ENCODE measurements at places on chromosomes 6 and 20.

DNA sequence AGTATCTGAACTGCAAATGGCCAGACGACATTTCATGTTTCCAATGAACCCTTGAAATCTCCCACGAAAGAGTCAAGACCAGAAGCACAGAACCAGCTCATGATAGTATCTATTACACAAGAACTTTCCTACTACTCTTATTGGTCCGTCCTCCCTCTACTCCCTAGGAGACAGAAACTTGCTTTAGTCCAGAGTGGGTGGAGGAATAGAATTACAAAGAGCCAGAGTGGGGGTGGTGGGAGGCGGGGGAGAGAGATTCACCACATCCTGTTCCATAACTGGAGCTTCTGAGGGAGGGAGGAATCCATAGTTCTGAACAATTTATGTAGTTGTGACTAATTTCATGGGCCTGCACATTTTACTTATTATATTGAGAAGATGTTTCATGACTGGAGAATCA is 18.5 kb upstream of the WFDC10A start:
- no peak for DNase-seq

GRCh38 chr6:35328108-35328723 is 14.1 kb upstream of the PPARD start:
- DNase-seq = no peak

DNA sequence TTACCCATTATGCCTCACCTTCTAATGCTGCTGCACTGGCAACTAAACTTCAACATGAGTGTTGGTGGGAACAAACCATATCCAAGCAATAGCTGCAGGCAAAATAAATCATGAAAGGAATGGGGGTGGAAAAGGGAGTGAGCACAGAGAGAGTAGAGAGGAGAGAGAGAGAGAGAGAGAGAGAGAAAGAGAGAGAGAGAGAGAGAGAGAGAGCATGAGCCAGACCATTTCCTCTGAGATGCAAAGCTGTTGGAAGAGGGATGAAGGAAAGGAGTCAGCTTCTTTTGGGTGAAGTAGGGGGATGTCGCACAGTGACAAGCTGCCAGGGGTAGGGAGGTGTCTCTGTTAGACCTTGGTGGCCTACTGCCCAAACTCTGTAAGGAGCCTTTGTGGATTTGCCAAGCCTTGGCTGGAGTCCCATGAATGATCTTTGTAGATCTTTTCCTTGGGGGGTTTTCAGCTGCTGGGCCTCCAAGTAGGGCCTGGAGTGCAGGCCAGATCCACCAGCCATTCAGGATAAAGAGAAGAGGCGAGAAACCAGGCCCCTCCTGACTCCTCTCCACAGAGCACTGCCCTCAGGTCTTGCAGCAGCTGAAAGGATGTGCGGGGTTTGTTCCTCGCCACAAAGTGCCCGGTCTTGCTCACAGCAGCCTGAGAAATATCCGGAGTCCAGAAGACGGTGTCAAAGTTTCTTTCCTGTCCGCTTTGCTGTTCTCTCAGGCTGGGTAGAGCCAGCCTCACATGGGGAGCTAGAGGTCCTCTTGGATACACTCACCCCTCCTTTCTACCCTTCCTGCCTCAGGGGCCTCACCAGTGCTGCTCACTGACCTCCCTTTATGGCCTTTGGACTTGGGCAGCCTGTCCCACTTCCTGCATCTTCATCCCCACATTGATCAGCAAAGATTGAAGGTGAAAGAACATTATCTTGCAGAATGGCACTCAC is 17.8 kb downstream of the BTBD3 start:
- DNase-seq = no peak

GRCh38 chr20:45269754-45270270 is 15.4 kb upstream of the SLPI start:
- no peak for DNase-seq

GRCh38 chr20:54028276-54029011 is 42.0 kb downstream of the BCAS1 start:
- DNase-seq = no peak

- DNase-seq = no peak
Observed at GRCh38 chr20:64106981-64107735, at the start of gene NPBWR2. Gene NPBWR2, minus strand, starts transcription at chr20:64107565. Its CDS starts 734 bp downstream, at chr20:64106831.

DNA sequence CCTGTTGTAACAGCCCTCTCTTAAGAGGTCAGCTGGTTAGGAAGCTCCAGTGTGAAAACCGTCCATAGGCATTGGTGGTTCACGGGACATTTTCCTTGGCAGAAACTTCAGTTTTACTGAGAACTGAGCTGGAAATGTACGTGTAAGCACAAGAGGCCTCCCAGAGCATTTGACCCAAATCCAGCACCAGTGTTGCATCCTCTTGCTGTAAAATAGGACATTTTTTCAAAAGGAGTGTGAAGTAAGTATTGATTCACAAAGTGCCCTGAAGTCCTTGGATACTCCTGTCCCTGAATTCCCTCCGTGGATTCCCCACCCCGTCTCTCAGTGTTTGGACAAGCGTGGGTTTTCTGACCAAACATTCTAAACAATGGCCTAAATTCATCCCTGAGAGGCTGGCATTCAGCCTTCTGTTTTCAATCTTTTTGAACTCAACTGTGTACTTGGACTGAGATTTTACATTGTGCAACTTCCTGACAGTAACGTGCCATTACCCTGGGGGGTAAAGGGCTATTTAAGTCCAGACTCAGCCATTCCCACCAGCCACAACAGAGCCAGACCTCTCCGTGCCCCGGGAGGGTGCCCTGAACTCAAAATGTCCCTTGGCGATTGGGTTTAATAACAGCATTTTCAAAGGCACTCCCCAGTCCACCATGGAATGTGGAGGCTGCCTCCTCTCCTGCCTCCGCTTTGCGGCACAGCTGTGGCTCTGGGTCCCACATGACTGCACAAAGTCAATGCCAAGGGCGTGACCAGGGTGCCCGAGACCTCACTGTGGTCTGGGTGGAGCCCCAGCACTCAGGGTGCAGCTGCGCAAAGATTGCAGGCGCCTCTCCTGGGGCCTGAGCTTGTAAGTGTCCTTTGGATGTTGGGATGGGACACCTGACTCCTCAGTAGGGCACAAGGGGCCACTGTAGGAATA is 92.7 kb upstream of the AFDN start:
- no peak for DNase-seq

DNA sequence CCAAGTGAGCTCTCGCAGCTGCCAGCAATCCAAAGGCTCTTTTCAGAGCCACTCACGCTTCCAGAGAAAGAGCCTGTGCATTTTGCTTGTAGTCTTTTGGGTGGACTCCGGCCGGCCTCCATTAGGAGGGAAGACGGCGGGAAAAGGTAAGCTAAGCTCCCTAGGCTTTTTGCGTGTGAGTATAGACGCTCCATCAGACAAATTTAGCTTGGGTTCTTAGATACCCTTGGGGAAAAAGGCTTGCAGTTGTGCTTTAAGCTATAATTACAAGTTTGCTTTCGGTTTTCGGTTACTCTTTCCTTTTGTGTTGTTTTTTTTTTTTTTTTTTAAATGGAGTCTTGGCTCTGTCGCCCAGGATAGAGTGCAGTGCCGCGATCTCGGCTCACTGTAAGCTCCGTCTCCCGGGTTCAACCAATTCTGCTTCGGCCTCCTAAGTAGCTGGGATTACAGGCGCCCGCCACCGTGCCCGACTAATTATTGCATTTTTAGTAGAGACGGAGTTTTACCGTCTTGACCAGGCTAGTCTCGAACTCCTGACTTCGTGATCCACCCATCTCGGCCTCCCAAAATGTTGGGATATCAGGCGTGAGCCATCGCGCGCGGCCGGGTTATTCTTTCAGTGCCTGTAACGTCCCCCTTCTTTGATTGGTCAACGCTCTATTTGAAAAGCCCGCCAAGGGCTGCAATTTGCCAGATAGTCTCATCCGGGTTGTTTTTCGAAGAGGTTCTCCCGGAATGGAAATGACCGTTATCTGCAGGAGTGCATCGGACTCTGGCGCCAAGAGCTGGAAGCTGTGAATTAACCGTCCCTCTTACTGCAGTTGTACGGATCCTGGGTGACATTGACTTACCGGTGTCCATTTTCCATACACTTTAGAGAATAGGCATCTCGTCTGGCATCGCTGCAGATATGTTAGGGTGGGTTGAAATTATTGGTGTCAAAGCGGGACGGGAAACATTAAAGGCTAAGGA is 18.1 kb downstream of the OR2B2 start:
- DNase-seq = peak; percentile 69

DNA sequence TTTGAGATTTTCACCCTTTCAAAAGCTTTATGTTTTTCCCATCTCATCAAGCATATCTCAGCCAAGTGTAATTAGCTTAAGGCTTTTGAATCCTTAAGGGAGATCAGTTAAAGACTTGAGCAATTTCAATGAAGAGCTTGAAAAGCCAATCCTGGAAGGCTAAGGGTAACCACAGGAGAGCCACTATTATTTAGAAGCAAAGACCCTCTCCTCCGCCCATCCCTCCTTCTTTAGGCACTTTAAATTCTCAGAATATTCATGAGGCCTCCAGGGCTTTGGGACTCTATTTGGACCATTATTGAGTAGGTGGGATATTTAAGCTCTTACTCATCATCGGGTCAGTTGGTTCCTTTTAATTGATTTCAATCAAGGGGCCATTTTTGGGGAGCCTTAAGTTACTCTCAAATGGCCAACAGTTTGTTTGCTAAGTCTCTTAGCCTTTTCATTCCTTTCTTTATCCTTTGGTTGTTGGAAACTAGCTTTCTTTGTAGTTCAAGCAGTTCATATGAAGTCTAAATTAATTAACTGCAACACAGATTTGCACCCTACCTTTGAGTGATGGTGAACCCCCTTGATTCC is 567.2 kb downstream of the KIF16B start:
- no peak for DNase-seq

GRCh38 chr20:30484009-30484748 is 773.3 kb upstream of the DEFB115 start:
- DNase-seq = no peak

DNA sequence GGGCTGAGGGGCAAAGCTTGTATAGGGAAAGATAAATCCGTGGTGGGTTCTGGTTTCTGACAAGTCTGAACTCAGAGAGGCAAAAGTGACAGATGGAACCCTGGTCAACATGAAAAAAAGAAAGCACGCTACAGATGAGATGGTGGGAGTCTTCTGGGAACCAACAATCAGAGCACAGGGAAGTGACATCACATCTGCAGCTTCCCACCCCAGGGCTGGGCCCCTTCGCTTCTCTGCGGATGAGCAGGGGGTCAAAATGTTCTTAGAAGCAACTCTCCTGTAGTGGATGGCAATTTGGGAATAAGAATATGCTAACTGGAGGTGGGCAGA is 129.2 kb upstream of the AKAP12 start:
- DNase-seq = no peak

- DNase-seq = no peak
Observed at GRCh38 chr6:9503111-9503761, 911.6 kb downstream of the TFAP2A start.

DNA sequence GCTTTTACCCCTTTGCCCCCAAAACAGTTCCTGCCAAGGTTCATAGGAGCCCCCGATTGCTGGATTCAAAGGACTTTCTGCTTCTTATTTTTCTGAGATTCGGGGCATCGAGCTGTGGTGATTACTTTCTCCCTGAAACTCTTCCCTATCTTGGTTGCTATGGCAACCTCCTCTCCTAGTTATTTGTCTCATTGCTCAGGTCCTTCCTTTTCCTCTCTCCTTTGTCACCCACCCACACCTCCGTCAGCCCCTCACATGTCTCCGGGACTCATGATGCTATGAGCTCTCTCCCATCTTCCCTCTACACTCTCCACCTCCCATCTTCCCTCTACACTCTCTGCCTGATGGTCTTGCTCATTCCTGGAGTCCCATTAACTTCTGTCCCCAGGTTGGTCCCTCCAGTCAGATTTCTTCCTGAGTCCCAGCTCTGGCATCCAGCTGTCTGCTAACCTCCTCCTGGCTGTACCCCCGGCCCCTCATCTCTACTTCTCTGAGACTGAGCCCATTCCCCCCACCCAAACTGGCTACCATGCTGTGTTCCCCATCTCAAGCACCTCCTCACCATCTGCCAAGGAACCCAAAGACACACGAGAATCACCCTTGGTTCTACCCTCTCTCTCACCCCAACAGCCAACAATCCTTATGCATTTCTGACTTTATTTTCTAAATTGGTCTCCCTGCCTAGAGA is 30.2 kb upstream of the NNAT start:
- DNase-seq = no peak

DNA sequence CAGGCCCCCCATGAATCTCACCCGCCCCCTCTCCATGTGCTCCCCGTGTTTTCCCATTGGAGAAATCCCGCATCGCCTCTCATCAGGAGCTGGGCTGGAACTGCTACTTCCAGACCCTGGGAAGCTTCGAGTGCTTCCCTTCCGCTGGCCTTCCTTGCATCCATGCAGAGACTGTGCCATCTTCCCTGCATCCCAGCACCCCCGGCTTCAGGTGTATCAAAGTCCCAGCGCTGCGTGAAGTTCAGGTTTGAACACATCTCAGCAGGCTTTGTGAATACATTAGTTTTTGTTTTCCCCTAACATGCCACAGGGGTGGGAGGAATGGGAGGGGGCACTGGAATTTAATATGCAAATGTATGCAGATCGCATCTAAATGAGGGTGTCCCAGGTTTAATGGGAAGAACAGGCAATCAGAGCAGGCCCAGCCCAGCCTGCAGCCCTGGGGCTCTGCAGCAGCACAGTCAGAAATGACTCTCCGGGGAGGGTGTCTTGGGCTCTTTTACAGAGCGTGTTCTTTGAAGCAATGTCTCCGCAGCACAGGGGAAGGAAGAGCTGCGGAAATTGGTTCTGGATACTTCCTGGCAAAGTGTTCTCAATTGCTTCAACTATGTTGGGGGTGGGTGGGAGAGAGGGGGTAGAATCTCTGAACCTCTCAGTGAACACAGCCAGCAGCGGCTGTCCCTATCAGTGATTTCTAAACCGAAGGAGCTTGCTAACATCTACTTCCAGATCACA is 8.3 kb upstream of the MMP9 start:
- no peak for DNase-seq

Data from activated gamma-delta T cell treated with anti-CD3 and anti-CD28 coated beads, Interleukin-2, amount 50 U/mL, for 16 hours (primary cell).